Fibroblast of skin of left quadriceps (primary cell): ENCODE measurements at places on chromosomes 6 and 20.

- no peak for DNase-seq
Measured at GRCh38 chr6:106279179-106279578, 46.4 kb downstream of the ATG5 start.

DNA sequence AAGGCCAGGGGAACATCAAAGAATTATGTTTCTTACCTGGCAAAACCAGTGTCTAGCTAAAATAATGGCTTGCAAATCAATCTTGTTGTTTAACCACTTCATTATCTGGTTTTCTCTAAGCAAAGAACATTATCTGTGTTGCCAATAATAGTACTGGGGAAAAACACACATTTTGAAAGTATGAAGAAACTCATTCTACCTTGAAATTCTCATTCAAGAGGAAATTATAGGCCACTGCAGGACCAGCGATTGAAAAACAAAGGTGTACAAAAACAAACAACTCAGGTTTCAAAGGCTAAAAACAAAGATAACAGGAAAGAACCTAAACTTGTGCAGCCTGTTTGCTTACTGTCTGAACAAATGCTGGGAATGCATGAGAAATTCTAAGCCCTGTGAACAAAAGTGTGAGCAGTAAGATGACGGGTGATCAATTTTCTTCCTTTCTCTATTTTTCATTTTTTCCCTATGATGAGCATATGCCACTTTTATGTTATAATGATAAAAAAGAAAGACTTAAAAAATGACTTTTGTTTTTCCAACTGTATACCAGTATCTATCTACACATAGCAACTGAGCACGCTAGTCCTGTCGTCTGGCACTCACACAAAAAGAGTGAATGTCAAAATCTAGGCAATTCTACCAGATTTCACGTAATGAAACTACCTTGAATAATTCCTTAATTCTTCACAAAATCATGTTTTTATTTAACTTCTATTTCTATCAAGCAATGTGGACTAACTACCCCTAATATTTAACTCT is 117.9 kb downstream of the SGK1 start:
- no peak for DNase-seq

GRCh38 chr6:131950767-131951575 is at the start of gene CCN2:
TSS of gene CCN2 (minus strand) at chr6:131951372. CDS start at chr6:131951172, 200 bp downstream.
- peak; percentile 99 for DNase-seq

- DNase-seq: no peak
Measured at GRCh38 chr20:49045440-49046086, 549 bp upstream of the CSE1L start.

DNA sequence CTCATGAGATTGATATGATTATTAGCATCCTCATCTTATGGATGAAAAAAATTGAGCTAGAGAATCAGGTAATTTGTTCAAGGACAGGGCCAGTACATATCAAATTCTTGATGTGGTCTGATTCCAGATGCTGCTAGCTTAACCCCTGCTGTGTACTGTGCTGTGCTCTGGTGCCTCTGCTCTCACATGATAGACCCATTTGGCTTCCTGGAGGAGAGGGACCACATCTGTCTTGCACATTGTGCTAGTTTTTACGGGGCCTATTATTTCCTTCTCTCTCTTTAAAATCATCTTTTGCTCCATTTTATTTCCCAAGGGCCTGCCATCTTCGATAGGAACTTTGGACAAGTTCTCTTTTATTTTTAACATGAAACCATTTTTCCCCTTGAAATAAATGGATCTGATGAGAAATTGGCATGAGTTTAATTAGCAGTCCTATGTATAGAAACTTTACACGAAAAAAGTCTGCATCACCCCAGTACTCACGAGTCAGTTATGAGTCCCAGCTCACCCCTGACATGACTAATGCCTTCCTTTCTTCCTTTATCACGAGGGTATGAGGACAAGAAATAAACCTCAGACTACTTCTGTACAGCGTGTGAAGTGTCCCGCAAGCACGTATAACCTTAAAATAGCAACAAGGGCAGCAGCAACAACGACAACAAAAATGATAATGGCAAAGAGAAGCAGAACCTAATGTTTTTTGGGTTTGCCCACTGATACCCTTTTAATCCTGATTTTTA is 26.5 kb downstream of the CD109 start:
- DNase-seq: peak; percentile 78

DNA sequence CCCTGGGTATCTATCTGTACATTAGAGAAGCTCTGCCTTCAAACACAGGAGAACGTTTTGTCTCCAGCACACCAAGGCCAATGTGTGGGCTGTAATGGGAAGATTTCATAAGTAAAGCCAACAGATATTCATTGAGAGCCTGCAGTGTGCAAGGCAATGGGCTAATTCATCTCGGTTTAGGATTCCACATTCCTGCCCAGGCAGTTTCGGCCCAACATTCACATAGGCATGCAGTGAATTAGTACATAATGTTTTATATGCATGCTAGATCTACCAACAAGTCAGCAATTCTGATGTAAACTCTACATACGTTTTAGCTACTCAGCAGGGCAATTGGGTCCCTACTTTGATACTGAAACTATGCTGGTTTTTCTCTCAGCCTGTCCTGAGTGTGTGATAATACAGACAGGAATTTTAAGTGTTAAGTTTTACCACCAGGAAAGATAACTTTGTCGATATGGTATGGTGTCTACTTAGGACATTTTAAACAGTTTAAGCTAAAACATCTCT is 46.9 kb upstream of the NAA20 start:
- DNase-seq: no peak
